Cerebellar nuclear complex (tissue), 1 donor: ENCODE measurements at places on chromosomes 3 and 15.

DNA sequence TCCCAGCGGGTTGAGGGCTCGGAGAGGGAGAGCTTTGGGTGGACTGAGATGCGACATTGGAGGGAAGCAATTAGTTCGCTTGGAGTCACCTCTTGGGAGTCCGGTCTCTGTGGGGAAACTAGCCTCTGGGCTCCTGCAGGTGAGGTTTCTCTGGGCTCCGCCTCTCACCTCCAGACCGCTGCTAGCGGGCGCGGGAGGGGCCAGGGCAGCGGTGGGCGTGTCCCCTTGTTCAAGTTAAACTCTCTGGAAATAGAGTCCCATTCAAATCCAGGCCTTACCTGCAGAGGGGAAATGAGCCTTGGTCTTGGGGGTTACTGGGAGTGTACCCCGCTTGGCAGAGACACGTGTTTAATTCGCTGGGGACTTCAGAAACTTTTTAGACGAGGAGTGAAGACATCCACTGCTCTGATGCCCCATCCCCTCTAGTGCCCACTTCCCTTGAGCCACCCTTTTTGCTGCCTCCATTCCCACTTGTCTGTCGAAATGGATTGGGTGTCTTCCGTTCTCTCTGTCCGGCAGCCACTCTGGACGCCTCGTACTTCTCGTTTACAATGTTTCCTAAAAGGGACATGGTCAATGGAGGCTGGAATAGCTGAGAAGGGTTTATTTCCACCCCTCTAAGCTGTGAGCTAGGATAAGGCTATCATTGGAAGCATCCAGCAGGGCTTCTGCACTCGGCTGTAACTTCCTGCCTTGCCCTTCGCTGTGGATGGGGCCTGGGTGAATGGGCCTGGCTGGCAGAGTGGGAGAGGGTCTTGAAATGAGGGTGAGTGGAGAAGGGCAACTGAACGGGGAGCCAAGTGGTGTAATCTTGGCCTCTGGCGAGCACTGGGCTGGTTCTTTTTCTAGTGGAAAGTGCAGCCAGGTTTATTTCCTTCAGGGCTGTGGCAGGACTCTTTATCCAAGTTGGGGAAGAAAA lies 1.1 kb downstream of the MITF start:
- no peak for DNase-seq

GRCh38 chr15:37040072-37040742 lies 60.1 kb downstream of the MEIS2 start:
- DNase-seq: no peak

DNA sequence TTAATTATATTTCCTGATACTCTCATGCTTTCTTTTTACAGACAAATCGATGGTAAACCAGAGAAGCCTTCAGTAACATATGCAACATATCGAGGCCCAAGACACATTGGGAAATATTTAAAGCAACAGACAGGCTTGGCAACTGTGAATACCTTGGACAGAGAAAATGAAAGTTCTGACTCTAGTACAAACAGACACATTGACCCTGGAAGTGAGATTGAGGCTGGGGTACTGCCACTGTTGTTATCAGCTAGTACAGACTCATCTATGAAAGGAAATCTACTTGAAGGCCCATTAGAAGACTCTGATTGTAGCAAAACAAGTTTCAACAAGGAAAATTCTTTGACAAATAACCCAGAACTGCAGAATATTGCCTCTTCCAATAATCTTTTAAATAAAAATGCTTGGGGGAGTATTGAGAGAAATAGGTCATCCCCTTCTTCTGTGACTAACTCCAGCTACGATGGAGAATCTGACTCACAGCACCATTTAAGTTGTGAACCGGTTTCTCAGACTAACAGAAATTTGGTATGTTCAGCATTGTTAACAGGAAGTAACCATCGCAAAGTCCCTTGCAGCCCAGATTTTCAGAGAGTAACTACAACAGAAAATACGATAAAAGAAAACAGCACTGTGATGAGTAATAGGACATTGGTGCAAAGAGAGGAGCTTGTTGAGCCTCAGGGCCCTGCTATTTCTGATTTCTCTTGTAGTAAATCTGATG lies 50.2 kb downstream of the CRYBG3 start:
- DNase-seq: no peak

GRCh38 chr15:37638116-37638515 lies 296.3 kb upstream of the TMCO5A start:
- DNase-seq: no peak

GRCh38 chr15:39132954-39133600 lies 447.8 kb upstream of the THBS1 start:
- no peak for DNase-seq

DNA sequence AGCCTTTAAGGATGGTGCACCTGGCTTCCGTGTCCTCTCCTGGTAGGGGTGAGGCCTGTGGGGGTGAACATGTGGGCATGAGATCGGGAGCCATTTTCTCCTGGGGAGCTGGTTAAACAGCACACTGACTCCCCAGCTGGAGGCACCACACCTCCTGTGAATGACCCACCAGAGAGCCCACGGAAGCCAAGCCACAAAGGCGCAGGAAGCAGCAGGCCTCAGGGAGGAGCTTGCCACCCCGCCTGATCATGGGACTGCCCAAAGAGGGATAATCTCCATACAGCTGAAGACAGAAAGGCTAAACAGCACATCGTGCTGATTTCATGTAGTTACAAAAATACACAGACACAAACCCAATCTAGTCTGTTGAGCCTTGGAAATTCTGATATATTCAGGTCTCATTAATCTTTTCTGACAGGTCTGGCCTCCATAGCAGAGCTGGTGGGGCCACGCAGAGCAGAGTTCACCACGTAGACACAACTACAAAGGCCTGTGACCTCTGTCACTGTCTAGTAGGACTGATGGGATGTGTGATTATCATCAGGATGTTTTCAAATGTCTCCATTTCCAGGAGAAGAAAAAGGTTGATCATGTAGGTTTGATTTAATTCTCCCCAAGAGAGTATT lies 75.2 kb downstream of the DUT start:
- DNase-seq: no peak

- no peak for DNase-seq
Observed at GRCh38 chr3:4999531-5000184, 20.4 kb downstream of the BHLHE40 start.

- DNase-seq: no peak
Observed at GRCh38 chr15:95290176-95290974, 1040.1 kb upstream of the NR2F2 start.

DNA sequence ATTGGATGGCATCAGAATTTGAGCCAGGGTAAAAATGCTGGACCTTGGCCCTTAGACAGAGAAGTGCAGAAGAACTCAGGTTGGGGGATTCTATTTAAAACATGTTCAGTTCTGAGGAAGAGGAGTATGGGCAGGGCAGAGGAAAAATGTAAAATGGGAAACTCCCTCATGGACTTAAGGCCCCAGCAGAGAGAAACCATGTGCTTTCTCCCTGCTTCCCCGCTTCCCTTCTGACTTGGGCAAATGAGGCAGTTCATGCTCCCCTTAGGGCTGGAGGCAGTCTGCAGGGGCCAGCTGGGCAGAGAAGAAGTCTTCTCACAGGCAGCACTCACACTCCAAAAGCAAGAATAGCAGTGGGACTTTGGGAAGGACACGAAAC lies 9.9 kb upstream of the NUDT16 start:
- no peak for DNase-seq

DNA sequence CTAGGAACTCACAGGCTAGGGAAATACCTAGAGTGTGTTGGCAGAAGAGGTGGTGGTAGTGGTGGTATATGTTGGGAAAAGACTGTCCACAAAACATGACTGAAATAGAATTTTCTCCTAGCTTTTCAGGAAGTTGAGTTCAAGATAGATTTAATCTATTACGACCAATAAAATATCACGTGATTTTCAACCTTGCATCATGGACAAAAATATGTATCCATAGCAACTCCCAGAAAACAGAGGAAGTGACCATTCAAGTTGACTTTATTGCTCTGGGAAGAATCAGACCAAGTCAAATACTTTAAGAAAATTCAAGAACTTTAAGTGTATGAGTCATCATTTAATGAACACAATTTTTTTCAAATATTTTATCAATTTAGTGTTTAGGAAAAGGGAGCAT lies 347.0 kb upstream of the ZNF385D start:
- no peak for DNase-seq

GRCh38 chr3:45870099-45870498 lies 16.2 kb upstream of the CCR9 start:
- no peak for DNase-seq

DNA sequence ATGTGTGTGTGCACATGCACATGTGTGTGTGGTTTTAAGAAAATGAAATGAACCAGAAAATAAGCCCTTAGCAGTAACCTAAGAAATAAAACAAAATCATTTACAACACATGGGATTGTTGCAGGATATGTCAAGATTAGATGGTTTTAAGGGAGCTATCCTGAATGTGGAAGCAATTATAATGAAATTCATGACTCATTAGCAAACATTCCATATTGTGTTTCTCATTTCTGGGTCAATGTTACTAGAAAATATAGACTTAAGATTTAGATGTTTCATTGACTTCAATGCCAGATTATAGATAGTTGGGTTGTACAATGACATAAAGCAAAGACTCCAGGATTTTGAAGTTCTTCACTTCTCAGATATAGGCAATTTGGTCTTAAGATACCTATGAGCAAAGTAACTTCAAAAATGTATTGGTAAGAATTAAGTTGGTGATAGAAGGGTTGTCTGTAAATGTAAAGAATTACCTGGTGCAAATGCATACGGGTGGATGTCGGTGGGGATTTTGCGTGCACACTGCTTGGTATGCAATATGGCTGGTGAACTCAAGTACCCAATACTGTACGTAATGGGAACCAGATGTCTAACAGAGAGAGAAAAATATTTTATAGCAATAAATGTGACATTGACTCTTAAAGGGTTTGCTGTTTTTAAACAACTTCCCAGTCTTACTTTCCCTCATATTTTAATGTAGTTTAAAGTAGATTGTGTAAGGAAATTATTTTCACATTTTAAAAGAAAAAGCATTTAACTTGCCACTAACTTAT lies 53.9 kb upstream of the NR2F2 start:
- no peak for DNase-seq

- DNase-seq: no peak
Observed at GRCh38 chr15:95405447-95405846, 925.1 kb upstream of the NR2F2 start.

DNA sequence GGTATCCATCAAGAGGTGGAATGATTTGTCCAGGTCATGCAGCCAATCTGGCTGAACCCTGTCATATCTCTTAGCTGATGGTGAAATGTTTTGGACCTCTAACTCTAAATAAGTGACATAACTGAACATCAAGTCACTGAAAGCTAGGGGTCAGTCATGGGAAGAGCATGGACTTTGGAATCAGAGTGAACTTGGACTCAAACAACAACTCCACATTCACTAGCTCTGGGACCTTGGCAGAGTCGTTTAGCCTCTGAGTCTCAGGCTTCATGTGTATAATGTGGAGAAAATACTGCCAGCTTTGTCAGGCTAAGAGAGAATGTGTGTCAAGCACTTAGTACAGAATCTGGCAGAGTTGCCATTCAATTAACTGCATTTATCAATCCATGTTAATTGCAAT lies 557.8 kb upstream of the CFAP20DC start:
- DNase-seq: no peak

- DNase-seq: no peak
Observed at GRCh38 chr15:39028069-39028468, 463.5 kb upstream of the RASGRP1 start.

- DNase-seq: no peak
Observed at GRCh38 chr15:29815000-29815710, 7.1 kb downstream of the TJP1 start.

GRCh38 chr3:120797857-120798256 lies 55.3 kb downstream of the GTF2E1 start:
- no peak for DNase-seq

GRCh38 chr3:10956986-10957385 lies 35.6 kb upstream of the SLC6A1 start:
- no peak for DNase-seq

GRCh38 chr3:64342940-64343688 lies 117.8 kb upstream of the PRICKLE2 start:
- DNase-seq: no peak

DNA sequence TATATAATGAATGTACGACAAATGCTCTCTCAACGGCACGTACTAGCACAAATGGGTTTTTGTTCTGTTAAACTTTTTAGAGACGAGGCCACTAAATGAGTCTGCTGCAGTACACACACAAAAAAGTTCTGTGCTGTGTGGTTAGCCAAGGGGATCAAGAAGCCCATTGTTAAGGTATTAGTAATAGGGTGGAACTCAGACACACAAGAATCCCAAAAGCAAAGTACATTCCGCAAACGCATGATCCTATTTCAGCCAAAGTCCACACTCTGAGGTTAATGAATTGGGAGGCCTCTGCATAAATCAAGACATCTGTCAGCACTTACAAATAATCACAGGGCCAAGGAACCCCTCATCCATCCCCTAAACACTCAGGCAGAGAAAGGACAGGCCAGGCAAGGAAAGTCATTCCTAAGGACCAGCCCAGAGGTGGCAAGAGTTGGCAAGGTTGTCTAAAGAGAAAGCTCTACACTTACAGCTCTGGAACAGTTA lies 12.1 kb downstream of the OSBPL10 start:
- no peak for DNase-seq

DNA sequence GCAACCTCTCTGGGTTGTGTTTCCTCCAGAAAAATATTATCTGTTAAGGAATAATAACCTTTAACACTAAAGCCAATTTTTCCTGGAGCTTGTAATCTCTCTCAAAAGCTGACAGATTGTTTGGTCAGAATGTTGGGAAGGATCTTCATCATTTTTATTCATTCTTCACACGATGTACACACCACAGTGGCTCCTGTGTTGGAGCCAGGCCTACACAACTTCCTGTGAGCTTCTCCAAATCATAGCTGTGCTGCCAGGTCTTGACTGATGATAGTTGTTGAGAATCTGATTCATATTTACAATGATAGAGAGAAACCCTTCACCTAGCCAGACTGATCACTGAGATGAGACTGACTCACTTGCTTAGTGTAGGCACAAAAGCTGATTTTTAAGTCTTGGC lies 151.0 kb upstream of the ROBO2 start:
- DNase-seq: no peak

DNA sequence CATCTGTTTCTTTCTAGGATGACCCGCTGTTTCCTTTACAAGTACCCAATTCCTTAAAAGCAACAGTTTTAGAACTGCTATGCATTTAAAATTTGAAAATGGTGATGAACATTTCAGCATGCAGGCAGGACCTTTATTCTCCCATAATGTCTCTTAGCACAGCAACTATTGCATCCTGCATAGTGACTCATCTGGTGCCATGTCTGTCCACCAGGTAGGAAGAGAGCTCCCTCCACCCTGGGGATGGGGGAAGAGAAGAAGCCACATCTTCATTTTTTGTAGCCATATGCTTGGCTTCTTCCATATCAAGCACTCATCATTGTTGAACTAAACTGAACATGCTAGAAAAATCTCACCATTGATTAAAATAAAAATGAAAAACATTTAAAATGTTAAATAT lies 9.9 kb downstream of the GPR15 start:
- no peak for DNase-seq

GRCh38 chr3:133377396-133377795 lies 22.5 kb upstream of the BFSP2 start:
- DNase-seq: no peak

- DNase-seq: no peak
Observed at GRCh38 chr15:42138968-42139386, 17.5 kb downstream of the PLA2G4F start.

DNA sequence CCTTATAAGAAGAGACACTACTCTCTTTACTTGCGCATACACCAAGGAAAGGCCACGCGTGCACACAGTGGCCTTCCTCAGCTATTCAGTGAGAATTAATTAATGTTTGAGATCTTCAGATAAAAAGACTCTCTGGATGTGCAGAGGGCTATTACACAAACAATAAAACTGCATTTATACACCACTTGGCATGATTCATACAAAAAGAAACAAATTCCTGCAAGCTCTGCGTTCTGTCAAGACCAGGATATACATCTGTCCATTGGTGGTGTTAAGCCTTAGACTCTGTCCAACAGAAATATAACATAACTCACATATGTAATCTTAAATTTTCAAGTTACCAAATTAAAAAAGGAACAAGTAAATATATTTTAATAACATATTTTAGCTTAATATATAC lies 55.2 kb upstream of the TSC22D2 start:
- no peak for DNase-seq
